ENCODE measurements at places on chromosomes 2 and 18. TPM values are rescaled to one million over a fixed set of nuclear protein-coding genes. Genes with fewer than 3 reads are reported as not detected.

Gene CTAGE1
- 0.10 TPM for total RNA-seq

Gene HAAO
- 3.9 TPM for total RNA-seq

Gene SERPINB13
- total RNA-seq: not detected

Gene ICOS
- total RNA-seq: 111 TPM

Gene PARD6G
- total RNA-seq: 0.73 TPM

Gene ADGRF3
- total RNA-seq: 0.31 TPM

Gene CXCR4
- total RNA-seq: 1,915 TPM

Gene CPO
- 0.21 TPM for total RNA-seq

Gene CTLA4
- total RNA-seq: 38.5 TPM

Gene MC4R
- not detected for total RNA-seq

Gene ICA1L
- 3.4 TPM for total RNA-seq

Gene HSPE1
- total RNA-seq: 35.7 TPM

Gene PAIP2B
- total RNA-seq: 1.4 TPM

Gene CD8B2
- 0.73 TPM for total RNA-seq

Gene VWC2L
- total RNA-seq: under 0.01 TPM

Gene IGFBP5
- total RNA-seq: 0.21 TPM

Gene DQX1
- not detected for total RNA-seq

Gene PMAIP1
- 95.0 TPM for total RNA-seq

Gene SLC9A4
- under 0.01 TPM for total RNA-seq

Gene FBXO36
- total RNA-seq: 1.0 TPM

Gene RGPD4
- total RNA-seq: 0.10 TPM

Gene SLC14A1
- 2.5 TPM for total RNA-seq

Gene APLF
- 11.2 TPM for total RNA-seq

Measured in mononuclear cell (primary cell).